Nasal cavity respiratory epithelium epithelial cell of viscerocranial mucosa (primary cell): ENCODE measurements at places on chromosomes 12 and 14. TPM values are rescaled to one million over a fixed set of nuclear protein-coding genes. Genes with fewer than 3 reads are reported as not detected.

SIRT4 gene
- 0.68 and 1.1 TPM in 2 replicates for total RNA-seq

CLEC2A gene
- not detected in 2 replicates for total RNA-seq

CYP27B1 gene
- total RNA-seq = 1.5 and 4.1 TPM in 2 replicates

ADGRD1 gene
- not detected in 2 replicates for total RNA-seq

HCAR2 gene
- total RNA-seq = 3.4 and 4.5 TPM in 2 replicates

DLK1 gene
- not detected in 2 replicates for total RNA-seq

GALNT8 gene
- total RNA-seq = not detected in 2 replicates

CIROP gene
- not detected in 2 replicates for total RNA-seq

POU6F1 gene
- total RNA-seq = 0.34 and 1.6 TPM in 2 replicates

KCNH5 gene
- not detected in 2 replicates for total RNA-seq

KRT71 gene
- total RNA-seq = not detected in 2 replicates

SRRM4 gene
- total RNA-seq = not detected in 2 replicates

CNPY2 gene
- 51.6 and 53.0 TPM in 2 replicates for total RNA-seq

SLC25A47 gene
- total RNA-seq = 0.07 TPM in 1 of 2 replicates, not detected in the other

BBOF1 gene
- total RNA-seq = 1.7 and 2.9 TPM in 2 replicates

OTOGL gene
- total RNA-seq = under 0.01 TPM in 1 of 2 replicates, not detected in the other

DNAH10 gene
- total RNA-seq = under 0.01 and 0.07 TPM in 2 replicates

SLC38A4 gene
- 1.0 and 2.8 TPM in 2 replicates for total RNA-seq

ALG10 gene
- total RNA-seq = 9.0 and 9.6 TPM in 2 replicates

NAB2 gene
- 22.9 and 54.0 TPM in 2 replicates for total RNA-seq

APAF1 gene
- 6.2 and 14.3 TPM in 2 replicates for total RNA-seq

SAMD15 gene
- total RNA-seq = under 0.01 and 0.21 TPM in 2 replicates

MAPK1IP1L gene
- 20.2 and 26.1 TPM in 2 replicates for total RNA-seq

SMCO2 gene
- 1.1 and 4.1 TPM in 2 replicates for total RNA-seq

DPPA3 gene
- total RNA-seq = not detected in 2 replicates

MYRFL gene
- 0.34 and 0.43 TPM in 2 replicates for total RNA-seq

TMEM119 gene
- not detected in 2 replicates for total RNA-seq

SERPINA5 gene
- total RNA-seq = not detected in 2 replicates

POC1B gene
- total RNA-seq = 17.9 and 29.7 TPM in 2 replicates
